ENCODE measurements at places on chromosomes 5 and 9.

DNA sequence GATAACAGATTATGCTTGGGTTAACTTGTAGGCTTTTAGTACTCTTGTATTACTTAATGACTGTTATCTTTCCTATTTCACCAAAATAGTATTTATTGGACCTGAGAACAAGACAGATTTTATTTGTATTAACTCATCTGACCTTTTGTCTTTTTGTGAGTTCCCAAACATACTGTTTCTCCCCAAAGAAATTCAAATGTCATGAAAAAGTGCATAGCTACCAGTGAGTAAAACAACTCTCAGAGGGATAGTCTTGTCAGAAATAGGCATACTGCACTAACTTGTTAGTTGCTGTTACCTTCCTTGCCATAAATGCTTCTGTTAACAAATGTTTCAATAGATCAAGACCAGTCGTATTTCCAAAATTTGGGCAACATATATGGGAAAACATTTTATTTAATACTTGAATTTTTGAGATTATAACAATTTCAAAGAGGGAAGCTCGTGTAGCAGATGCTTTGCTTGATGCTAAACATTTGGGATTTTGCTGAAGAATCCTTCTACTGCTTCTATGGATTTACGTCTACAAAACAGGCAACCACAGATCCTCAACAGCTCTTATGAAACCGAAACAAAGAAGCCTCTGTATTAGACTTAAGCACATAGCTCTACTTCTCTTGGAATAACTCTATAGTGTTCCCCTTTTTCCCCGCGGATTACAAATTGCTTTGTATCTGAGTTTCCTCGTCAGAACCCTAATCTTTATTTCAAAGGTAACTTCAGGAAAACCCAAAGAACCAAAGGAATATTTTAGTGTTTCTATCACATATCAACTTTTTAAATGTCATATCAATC, 248.8 kb downstream of the MCTP1 start:
- DNase-seq: peak; percentile 16

- DNase-seq: no peak
Measured at GRCh38 chr5:100790170-100790665, 112.9 kb downstream of the ST8SIA4 start.

GRCh38 chr9:37390759-37391158, 31.7 kb upstream of the GRHPR start:
- DNase-seq: no peak

- DNase-seq: peak; percentile 80
Measured at GRCh38 chr9:98607787-98608186, 100.9 kb downstream of the GABBR2 start.

DNA sequence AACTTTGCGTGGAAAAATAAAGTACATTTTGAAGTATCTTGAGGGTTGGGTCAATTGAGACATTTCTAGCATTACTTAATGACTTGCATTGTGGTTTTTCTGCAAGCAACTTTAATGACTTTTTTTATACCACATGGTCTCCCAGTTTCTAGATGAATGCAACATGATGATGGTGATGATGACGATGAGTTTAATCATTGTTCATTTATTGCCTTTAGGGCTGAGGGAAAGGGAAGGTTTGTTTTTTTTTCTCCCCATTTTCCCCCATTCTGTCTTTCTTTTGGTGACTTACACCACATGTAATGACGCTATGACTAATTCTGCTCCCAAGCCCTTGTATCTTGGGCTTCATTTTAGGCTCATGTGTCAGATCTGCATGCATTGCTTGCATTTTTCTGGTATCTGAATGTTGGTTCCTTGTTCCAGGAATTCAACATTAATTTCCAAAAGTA, 57.7 kb upstream of the NXNL2 start:
- peak; percentile 99 for DNase-seq

- DNase-seq: peak; percentile 30
Measured at GRCh38 chr5:66713998-66714397, 117.8 kb downstream of the MAST4 start.

- DNase-seq: peak; percentile 19
Measured at GRCh38 chr5:69048230-69048629, 45.6 kb upstream of the SLC30A5 start.

- no peak for DNase-seq
Measured at GRCh38 chr5:53469946-53470687, 10.3 kb upstream of the FST start.

DNA sequence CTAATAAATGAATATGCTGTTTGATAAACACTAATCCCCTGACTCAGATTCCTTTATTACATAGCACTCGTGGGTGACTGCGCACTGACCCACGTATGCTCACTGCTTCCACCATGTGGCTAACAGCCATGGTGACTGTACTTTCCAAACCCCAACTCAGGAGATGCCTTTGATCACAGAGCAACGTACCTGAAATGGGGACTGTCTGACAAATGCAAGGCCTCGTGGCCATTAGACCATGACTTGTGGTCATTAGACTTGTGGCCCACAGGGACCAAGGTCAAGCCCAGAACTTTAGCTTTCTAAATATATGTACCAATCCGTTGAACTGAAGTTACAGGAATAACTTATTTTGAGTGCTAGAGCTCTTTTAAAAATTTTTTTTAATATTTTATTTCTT, 46.6 kb downstream of the CYFIP2 start:
- peak; percentile 73 for DNase-seq

DNA sequence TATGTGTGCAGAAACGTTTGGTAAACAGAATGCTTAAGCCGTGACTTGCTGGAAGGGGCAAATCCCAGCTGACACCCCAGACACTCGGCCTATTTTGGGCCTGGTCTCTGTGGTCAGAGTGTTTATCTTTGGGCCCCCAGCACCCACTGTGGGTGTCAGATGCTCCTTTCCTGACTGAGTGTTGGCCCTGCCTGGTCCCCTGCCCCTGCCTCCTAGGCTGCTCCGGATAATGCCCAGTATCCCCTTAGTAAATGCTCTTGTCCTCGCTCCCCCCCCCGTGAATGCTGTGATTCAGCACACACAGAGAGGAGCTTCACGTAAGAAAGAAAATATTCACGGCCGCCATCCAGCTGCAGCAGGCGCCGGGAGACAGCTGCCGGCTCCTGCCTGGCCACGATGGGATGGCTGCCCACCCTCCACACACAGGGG, 11.3 kb upstream of the ANGPTL2 start:
- DNase-seq: peak; percentile 74
